ENCODE measurements at places on chromosomes 6 and 20.

- DNase-seq = no peak
Measured at GRCh38 chr6:131651782-131652181, 14.7 kb downstream of the ENPP3 start.

DNA sequence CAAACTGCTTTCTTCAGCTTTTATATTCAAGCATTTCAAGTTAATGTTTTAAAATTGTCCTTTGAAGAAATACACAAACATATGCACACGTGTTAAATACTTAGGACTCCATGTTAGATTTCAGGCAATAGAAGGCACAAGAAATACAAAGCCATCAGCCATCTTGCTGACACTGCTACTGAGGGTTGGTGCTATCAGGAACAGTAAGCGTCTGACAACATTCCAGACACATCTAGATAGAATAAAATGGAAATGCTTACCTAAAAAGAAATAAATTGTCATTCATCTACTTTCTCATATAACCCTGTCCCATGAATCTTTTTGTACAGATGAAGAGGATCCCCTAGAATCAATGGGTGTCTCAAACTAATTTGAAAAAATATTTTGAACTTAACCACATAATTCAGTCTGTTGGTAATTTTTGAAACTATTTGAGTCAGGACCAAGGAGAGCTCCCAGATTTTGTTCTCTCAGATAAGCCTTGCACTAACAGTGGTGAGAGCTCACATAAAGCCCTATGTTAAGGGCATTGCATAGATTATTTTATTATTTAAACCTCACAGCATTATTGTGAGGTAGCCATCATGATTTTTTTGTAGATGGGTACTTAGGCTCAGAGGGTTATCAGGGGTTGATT is 631.1 kb upstream of the POU3F2 start:
- no peak for DNase-seq

DNA sequence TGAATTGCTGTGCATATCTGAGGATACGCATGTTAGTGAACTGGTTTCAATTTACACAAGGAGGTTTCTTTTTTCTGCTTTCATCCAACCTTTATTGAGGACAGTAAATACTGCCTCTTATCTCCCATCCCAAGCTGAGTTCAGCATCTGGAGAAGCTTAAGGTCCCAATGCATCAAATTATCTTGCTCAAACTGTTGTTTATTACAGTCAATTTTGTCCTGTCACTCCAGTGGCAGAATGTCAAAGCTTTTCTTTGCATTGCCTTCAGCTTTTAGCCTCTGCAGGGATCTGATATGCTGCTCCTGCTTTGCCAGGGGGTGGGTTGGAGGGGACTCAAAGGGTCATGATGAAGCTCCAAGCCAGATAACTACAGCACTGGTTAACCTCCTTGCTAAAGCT is 435.4 kb upstream of the SOX4 start:
- DNase-seq = no peak

DNA sequence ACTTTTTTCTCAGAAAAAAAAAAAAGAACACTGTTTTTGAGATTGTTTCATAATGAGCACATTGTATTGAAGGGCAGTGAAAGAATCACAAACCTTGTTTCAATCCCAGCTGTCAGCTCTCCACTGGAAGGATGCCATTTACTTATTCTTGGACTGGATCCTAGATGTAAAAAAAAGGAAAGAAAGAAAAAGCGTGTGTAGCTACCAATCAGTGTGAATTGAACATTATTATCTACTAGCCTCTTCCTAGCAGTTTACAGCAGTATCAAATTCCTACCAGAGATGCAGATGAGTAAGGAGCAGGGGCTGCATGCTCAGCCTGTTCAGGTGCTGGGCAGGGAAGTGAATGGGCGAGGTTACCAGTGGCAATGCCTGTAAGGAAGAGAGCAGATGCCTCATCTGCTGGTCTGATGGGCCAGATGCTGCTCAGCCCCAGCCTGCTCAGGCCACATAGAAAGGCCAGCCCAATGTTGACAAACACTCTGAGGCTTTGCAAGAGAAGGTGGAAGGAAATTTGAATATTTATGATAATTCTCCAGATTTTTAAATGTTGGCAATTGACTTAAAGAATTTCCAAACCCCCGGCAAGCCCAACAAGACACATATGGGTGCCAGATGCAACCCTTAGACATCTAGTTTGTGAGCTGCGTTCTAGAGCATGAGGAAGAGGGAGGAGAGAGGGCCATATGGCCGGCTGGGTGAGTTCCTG is 189.5 kb downstream of the IBTK start:
- DNase-seq = no peak

DNA sequence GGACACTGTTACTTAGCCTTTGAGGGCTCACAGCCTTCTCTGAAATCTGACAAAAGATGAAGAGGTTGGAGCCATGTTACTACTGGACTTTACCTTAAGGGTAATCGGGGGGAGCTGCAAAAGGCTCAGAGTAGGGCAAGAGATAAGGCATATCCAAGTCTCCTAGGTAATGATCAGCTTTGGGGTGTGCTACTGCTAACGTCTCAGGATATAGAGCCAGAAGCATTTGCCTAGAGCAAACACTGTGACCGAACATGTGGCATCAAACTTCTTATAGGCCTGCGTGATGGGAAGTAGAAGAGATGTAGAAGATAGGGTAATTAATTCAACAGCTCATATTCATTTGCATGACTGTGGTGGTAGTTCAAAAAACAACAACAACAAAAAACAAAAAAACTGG is 11.1 kb downstream of the UBE2V1 start:
- no peak for DNase-seq

DNA sequence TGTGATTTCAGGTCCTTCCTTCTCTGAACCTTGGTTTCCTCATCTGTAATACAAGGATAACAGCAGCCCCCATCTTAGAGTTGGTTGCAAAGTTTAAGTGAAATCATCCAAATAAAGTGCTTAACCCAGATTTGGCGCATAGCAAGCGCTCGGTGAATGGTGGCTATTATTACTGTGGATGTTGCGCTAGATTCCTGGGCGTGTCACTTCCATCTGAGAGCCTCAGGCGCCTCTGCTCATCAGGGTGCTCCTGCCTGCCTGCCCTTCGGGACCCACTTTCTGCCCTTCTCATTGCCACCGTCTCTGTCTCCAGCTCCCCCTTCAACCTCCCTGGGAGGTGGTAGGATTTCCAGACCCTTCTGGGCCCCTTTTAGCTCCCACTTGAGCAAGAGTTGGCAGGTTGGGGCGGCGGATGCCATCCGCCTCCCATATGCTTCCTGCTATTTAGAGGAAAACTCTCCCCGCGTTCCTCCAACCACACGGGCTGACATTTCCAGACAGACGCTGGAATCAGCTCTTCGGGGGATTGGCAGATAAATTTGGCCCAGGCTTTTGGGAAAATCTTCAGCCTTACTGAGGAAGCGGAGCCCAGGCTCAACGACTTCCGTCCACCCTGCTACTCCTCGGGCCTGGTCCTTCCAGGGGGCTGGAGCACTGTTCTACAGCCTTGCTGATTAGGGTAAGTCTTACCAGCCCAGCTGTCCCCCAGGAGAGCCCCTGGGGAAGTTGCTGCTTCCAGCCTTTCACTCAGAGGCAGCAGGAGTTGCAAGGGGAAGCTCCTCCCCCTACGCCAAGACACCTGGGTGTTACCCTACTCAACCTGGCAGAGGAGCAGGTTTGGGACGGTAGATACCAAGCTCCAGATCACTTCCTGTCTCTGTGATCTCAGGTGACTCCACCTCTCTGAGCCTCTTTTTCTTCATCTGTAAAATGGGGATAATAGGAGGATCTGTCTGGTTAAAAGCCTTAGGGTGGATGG is 71.5 kb downstream of the DLGAP4 start:
- DNase-seq = no peak

DNA sequence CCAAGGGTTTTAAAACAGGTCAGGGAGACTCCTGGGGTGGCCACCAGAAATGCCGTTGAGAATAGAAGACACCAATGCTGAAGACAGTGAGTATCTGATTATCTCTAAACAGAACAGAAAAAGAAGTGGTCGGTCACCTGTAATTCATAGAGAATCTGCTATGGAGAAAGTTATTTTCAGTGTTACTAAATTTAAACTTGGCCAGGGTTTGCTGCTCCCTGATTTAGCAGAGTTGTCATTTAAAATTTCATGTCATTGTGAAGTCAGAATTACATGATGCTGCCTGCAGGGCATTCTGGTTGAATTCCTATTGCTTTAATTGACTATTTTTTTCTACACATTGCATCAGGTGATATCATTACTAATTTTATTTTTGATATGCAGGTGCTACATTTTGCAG is 114.1 kb downstream of the HS3ST5 start:
- no peak for DNase-seq

DNA sequence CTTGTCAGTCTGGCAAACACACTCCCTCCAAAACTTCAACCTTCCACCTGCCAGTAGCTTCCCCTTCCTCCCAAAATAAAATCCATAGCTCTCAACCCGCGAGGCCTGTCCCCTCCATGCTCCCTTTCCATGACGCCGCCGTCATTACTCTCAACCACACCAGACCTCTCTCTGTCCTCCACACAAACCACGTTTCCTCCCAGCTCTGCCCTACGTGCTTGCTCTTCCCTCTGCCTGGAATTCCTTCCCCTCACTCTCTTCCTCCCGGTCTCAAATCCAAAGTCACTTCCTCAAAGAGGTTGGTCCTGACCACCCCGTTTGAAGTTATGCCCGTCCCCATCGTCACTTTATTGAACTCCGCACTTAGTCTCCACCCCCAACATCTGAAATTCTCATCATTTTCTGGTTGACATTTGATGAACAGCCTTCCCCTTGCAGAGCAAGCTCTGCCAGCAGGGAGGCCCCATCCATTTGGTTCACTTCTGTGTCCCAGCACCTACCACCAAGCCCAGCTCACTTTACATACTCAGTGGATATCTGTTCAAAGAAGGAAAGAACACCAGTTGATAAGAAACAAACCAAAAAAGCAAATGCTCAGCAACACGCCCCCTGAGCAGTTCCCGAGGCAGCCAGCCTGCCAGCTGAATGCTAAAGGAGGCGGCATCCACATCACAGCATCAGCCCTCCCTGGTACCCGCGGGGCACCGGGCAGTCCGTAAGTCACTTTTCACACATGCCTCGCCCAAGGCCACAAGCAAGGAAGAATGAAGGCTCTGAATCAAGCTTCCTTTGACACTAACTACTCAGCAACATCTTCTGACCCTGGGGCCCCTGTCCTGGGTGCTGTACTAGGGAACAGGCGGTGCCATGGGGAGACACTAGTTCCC is 125.0 kb downstream of the NFATC2 start:
- no peak for DNase-seq

GRCh38 chr20:8527998-8528723 is 396.1 kb downstream of the PLCB1 start:
- DNase-seq = no peak

GRCh38 chr6:42066156-42066675 is 15.9 kb downstream of the TAF8 start:
- no peak for DNase-seq

- no peak for DNase-seq
Measured at GRCh38 chr6:107060704-107061103, 32.7 kb downstream of the MTRES1 start.

- DNase-seq = no peak
Measured at GRCh38 chr6:43869079-43869710, 99.2 kb downstream of the VEGFA start.

- no peak for DNase-seq
Measured at GRCh38 chr6:124867121-124867520, 95.1 kb upstream of the RNF217 start.

DNA sequence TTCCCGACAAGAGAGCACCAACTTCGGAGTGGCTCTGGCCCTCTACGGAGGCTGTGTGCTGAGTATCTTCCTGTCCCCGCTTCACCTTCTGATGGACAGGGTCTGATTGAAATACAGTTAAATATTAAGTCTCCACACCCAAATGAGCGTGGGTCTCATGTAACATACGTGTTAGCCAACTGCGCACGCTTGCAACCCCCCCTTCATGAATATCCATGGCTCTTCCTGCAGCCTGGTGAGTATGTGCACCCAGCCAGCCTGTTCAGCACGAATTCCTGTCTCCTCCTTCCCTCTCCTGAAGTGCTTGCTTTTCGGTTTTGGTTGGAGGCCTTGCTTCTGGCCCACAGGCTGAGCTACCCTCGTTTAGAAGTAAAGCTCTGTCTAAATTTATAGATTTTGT is 102.9 kb upstream of the FRMD1 start:
- DNase-seq = no peak

DNA sequence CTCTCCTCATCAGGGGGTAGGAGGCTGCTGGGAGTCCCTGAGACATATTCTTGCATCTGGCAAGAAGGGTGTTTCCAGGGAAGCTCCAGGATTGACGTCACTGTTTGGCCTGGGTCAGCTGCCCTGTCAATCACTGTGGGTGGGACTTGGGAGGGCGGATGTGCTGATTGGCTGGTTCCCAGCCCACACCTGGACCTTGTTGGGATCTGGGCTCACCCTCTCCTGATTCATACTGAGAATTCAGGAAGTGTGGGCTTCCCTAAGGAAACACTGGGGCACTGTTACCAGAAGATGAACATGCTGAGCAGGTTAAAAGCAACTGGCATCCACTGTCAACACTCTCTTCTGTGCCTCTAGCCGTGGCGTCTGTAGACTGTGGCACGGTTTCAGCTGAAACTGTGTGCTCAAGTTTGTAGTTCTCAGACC is 36.5 kb downstream of the CDH26 start:
- DNase-seq = no peak

GRCh38 chr6:168319279-168320111 is at the start of gene DACT2:
TSS of gene DACT2 (minus strand) at chr6:168319777. CDS start at chr6:168319633, 144 bp downstream.
- DNase-seq = no peak

DNA sequence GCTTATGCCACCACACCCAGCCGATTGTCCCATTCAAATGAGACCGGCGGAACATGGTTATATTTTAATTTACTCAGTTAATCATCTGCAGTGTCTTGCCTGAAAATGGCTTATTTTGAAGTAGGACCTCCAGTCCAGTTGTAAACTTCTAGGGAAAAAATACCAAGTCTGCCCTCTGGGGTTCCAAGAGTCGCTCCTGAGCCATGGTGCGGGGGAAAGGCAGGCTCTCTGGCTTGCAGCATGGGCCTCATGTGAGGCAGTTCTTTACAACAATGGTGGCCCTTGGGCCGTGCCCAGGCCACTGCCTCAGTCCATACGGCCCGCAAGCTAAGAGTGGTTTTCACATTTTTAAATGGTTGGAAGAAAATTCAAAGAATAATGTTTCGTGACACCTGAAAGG is 62.7 kb upstream of the XRN2 start:
- DNase-seq = no peak

- DNase-seq = no peak
Measured at GRCh38 chr6:154306696-154307095, 49.9 kb downstream of the IPCEF1 start.

DNA sequence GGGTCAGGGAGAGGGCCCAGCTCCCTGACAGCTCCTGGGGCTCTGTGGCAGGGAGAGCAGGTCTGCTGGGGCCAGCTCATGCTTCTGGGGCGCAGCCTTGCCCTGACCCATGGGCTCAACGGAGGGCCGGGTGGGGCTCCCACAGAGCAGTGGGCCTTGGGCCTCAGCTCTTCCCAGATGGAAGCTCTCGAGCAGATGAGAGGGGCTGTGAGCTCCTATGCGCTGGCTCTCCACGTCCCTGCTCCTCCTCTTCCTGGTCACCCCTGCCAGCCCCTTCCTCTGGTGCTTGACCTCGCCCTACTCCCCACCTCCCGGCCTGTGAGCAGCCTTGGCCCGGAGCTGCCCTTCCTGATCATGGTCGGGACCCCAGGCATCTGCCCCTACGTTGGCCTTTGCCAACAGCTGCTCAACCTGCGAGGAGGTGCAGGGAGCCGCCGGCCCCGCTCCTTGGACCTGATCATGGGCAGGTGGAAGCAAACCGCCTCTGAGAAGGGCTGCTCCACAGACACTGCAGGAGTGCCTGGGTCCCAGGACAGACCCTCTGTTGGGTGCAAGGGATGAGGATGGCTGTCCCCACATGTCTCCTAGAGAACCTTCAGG is 26.8 kb upstream of the GATA5 start:
- DNase-seq = no peak

All from 8988T (cell line).